ENCODE measurements at places on chromosomes 4 and X.

DNA sequence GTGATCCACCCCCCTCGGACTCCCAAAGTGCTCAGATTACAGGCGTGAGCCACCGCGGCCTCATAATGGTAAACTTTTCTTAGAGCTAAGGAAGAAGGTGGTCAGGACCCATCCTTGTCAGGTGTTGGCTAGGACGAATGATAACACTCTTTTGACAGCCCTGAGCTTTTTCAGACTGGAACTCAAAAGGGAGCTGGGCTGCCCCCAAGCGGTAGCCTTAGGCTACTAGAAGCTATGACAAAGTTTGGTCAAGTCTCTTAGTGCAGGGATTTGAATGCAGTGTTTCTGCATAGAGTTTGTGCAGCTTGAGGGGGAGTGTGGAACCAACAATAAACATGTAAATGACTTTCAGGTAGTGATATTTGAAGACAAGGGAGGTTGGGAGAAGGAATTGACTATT lies 11.8 kb upstream of the HSD17B10 start:
- peak; percentile 75 for DNase-seq

DNA sequence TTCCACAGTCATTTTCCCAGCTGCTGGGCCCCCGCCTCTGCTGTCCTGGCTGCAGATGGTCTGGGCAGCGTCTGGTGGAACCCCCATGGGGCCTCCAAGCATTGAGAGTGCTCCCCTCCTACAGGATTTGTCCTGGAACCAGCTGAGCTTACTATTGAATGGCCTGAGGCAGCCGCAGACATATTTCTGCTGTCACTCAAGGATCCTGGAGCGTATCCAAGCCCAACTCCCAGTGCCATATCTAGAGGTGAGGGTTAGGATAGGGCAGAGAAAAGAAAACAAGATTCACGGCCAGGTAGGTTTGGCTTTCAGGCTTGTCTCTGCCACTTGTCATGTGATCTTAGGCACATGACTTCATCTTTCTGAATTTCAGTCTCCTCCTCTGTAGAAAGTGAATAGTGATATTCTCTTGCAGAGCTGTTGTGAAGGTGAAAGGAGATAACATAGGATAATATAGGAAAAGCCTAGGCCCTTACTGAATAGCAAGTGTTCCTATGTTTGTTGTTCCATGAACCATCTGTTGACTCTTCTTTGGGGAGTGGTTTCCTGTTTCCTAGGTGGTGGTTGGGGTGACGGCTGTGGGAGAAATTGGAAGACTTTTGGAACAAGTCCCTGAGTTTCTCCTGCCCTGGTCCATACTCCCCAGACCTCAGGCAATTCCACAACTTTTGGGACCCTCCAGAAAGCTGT lies 52.3 kb downstream of the SEPSECS start:
- DNase-seq: no peak

DNA sequence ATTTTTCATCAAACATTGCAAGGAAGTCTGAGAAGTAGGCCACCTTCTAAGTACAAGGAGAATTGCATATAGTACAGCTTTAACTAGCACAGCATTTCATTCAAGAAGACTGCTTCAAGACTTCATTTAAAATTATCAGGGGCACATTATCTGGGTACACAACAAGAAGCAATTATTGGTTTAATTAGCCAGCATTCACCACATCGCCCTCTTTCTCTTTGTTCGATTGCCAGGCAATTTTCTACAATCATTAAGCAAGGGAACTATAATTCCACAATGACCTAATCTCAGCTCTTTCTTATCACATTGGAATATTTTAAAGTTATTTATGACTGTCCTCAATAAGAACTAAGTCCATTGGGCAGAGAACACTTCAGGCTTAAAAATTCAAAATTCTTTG lies 1347.1 kb upstream of the PABPC4L start:
- no peak for DNase-seq

GRCh38 chr4:85994576-85994975 lies 365.3 kb downstream of the MAPK10 start:
- DNase-seq: no peak

DNA sequence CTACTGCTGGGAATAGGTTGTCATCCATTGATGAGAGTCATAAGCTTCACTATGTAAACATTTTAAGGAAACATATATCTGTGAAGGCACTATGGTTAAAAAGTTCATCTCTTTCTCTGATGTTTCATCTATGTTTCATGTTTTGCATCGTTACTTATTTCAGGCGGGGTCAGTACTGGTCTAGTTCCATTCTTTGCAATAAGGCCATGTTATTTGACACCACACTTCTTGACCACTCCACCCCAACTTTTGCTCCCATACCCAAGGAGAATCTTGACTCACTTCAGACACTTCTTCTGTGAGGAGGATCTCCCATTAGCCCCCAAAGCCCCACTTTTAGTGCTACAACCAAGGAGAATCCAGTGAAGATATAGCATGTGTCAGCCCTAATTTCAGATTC lies 119.4 kb downstream of the GRIA3 start:
- no peak for DNase-seq

GRCh38 chrX:24283127-24283794 lies 30.6 kb downstream of the SUPT20HL2 start:
- no peak for DNase-seq

GRCh38 chrX:276581-277201 lies 4.5 kb upstream of the PLCXD1 start:
- DNase-seq: no peak

All from SHP77 (cell line).